ENCODE measurements at places on chromosomes 13 and 19.

- no peak for DNase-seq
These were observed 108.2 kb downstream of the DACH1 start for GRCh38 chr13:71758828-71759227.

DNA sequence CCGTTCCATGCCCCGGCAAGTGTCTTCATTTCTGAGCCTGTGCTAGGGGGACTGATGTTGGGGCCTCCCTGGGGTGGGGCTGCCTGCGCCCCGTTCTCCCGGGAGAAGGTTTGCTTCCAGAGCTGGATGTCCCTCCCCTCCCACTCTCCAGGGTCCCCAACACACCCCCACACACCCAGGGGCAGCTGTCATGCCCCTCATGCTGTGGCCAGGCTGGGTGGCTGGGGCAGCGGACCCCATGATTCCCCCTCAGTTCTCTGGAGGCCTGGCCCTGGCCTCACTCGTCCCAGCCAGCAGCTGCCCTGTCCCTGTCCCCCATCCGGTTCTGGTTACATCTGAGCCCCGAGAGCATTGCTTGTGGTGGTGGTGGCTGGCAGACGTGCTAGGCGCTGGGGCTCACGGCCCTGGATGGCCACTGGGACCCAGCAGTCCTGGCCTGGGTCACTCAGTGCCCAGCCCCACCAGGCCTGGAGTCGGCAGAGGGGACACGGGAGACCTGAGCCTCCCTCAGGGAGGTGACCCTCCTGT is 184.8 kb downstream of the KDM4B start:
- DNase-seq: no peak

GRCh38 chr13:71278512-71278911 is 588.5 kb downstream of the DACH1 start:
- DNase-seq: no peak

DNA sequence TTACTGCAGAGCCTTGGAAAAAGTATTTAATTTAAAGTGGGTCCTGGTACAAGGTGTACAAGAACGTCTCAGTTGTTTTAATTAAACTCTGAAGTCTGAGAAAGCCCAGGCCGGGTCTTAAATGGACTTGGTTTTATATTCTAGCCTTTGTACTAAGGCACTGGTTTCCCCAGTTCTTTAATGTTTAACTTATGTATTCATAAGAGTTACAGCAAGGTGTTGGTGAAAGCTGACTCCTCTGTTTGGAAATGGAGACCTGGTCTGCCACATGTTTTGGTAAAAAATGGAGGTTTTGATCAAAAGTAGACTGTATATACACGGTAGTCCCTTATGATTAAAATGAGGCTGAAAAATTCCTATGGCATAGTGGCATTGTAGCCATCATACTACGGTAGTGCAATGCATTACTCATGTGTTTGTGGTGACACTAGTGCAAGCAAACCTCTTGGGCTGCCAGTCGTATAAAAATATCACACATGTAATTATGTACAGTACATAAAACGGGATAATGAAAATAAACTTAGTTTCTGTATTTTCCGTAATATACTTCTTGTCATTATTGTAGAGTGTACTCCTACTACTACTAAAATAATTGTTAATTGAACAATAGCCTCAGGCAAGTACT is 883.4 kb upstream of the SPRY2 start:
- DNase-seq: no peak

DNA sequence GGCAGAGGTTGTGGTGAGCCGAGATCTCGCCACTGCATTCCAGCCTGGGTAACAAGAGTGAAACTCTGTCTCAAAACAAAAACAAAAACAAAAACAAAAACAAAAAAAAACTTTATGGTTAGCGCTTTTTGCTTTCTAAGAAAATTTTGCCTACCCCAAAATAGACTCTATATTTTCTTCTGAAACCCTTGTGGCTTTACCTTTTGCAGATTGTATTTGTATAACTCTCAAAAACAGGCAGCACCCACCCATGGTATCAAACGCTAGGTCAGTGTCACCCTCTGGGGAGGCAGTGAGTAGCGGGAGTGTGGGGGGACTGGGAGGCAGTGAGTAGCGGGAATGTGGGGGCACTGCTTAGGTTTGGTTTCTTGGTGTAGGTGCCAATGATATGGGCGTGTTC is 7.5 kb upstream of the SLC39A3 start:
- no peak for DNase-seq

DNA sequence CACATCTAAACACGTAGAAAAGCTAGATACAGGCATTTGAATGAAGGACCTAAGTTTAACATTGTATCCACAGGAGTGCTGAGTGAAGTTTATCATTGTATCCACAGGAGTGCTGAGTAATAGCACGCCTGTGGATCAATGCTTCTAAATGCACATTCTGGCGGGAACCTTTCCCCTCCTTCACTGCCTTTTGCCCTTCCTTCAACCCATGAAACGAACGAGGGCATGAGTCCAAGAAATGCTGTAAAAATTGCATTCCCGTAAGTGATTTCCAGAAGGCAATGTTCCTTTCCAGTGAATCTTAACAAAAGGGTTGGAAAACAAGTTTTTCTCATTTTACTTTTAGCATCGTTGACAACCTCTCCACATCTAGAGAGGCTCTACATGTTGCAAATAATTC is 88.1 kb downstream of the ZDHHC20 start:
- DNase-seq: no peak

DNA sequence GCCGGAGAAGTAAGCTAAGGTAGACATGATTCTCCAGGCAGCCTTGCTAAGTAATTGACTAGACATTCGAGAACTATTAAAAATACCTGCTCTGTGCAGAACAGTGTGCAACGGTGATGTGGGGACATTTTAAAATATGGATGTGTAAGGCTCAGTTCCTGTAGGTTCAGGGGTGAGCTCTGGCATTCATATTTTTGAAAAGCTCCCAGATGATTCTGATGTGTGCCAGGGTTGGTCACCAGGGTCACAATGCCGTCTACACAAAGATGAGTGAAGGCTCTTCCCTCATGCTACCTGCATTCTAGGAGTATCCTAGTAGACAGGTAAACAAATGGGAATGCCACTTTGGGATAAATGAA is 702 bp upstream of the EPSTI1 start:
- no peak for DNase-seq

GRCh38 chr19:23002690-23003422 is at the start of gene ZNF728:
Gene ZNF728, minus strand, starts transcription at chr19:23003176. Its CDS starts 146 bp downstream, at chr19:23003030.
- DNase-seq: no peak

DNA sequence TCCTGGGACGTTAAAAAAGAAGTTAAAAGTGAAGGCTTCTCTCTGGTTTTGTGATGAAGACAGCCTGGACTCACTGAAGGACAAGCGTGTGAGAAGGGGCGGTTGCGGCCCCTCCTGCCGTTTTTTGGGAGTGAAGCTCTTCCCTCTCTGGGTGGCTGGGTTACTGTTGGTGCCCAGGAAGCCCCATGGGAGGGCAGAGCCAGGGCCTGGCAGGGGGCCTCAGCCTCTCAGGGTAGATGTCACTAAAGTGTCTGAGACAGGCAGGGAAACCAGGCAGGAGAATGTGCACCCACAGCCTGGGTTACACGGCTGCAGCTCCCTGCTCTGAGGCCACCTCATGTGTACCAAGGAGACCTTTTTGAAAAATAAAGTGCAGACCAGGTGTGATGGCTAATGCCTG is 1.5 kb upstream of the WDR88 start:
- no peak for DNase-seq

- DNase-seq: no peak
These were observed 193.1 kb downstream of the KCTD12 start for GRCh38 chr13:76693086-76693485.

DNA sequence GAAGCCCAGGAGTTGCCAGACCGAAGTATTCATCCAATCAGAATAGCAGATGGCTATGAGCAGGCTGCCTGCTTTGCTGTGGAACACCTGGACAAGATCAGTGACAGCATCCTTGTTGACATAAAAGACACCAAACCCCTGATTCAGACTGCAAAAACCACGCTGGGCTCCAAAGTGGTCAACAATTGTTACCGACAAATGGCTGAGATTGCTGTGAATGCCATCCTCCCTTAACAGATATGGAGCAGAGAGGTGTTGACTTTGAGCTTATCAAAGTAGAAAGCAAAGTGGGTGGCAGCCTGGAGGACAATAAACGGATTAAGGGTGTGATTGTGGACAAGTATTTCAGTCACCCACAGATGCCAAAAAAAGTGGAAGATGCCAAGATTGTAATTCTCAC is 250.3 kb upstream of the OBI1 start:
- DNase-seq: no peak

- no peak for DNase-seq
These were observed 646.3 kb upstream of the SLITRK1 start for GRCh38 chr13:84528408-84529070.

DNA sequence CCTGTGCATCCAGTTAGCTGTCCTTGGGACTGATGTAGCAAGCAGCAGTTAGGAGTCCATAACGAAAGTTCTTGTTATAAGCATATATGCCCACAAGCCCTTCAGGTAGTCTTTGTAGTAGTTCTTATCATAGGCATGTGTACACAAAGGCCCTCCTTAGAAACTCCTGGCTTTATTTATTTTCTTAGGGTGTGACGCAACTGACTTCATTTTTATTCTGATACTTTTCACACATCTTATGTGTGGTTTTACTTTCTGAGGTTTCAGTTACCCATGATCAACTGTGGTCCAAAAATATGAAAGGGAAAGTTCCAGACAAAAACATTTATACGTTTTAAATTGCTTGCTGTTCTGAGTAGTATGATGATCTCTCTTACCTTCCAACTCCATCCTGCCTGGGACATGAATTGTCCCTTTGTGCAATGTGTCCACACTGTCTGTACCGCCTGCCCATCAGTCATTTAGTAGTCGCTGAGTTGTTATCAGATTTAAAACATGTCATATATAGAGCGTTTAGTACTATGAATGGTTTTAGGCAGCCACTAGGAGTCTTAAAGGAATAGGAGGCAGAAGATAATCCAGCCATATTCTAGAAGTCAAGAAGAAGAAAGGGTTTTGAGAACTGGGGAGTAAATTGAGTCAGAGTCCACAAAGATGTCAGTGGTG is 19.4 kb downstream of the GPC5 start:
- DNase-seq: no peak

- DNase-seq: no peak
These were observed 3.6 kb upstream of the ADAMTSL5 start for GRCh38 chr19:1516395-1516753.

DNA sequence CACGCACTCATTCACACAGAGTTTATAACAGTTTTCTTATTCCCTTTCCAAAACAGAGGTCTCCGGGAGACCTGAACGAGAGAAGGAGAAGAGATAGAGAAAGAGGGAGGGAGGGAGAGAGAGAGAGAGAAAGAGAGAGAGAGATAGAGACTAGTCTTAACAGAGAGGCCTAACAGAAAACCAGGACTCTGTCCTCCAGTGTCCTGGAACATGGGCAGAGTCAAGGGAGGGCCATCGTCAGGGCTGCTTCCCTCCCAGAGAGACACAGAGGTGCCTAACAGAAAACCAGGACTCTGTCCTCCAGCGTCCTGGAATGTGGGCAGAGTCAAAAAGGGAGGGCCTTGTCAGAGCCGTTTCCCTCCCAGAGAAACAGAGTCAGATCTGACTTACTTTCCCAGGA is 78.7 kb downstream of the WTIP start:
- no peak for DNase-seq

DNA sequence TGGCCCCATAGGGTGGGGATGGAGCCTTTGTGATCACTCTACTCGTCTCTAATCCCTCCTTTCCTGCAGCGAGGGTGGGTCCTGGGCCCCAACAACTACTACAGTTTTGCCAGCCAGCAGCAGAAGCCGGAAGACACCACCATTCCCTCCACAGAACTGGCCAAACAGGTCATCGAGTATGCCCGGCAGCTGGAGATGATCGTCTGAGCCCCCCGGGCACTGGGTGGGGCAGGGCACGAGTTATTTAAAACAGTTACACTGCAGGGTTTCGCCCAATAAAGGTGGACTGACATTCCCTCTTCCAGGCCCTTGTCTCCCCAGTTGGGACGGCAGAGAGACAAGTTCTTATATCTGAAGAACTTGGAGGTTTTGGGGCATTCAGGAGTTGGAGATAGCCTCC is 4.7 kb downstream of the GGN start:
- DNase-seq: no peak

DNA sequence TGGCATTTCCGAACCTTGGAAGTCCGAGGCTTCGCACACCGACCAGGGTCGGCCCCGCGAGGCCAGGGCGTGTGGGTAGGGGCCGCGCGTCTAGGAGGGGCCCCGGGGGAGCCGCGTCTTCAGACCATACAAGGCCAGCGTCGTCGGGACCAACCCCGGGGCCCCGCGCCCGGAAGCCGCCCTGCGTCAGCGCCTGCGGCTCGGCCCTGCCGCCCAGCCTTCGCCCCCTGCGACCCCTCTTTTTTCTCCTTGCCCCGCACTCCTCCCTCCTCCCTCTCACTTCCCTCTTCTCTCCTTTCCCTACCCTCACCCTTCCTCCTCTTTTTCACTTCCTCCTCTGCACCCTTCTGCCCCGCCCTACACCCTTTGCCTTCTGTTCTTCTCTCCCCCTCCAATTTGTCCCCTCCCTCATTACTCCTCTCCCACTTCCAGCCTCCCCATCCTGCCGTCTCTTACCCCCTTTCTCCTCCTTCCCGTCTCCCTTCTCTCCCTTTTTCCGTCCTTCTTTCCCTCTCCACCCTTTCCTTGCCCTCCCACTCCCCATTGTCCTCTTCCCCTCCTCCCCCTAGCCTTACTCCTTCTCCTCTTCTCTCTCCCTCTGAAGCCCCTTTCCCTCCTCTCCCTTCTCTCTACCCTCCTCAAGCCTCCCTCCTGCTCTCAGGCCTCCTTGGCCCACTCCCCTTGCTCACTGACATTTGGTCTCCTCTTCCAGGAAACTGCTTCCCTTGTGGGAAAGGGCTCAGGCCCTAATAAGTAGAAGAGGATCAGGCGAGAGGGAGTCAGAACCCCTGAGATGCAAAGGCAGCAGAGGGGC is 2.2 kb upstream of the PLEKHG2 start:
- peak; percentile 80 for DNase-seq

DNA sequence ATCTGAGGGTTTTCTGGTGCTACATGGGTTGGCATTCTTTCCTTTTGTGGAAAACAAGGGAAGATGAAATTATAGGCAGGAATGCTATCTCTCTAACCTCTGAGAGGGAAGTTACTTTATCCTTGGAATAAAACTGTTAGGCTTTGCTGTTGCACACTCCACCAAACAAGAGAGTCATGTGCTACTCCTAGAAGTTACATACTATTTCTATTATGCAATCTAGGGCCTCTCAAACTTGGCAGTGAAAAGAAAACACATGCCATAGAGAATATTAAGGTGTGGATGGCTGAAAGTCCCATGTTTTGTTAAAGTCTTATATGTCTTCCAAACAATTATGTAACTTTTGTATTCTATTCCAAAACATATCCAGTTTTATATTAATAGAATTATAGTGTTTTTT is 367.9 kb downstream of the SLC7A1 start:
- no peak for DNase-seq

GRCh38 chr13:21929400-21929799 is 258.5 kb downstream of the FGF9 start:
- DNase-seq: no peak

- DNase-seq: no peak
These were observed 449.8 kb downstream of the FGF9 start for GRCh38 chr13:22120646-22121045.

DNA sequence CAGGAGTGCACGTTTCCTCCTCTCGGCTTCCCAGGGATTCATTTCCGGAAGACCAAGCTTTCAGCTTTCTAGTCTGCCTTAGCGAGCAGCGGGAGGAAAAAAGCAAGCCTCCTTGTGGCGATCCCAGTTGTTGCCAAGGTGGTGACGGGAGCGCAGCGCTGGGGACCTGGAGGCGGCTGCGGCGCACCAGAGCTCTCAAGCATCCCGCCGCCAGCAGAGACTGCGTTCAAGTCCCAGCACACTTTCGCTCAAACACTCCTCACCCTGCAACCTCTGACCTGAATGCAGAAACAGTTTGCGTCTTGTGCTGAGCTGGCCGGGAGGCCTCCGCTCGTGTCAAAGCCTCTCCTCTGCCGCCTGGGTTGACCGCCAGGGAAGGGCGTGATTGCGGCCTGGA is 4.9 kb downstream of the GSX1 start:
- no peak for DNase-seq

GRCh38 chr13:97276862-97277269 is 54.7 kb downstream of the MBNL2 start:
- DNase-seq: no peak

Measured in NB4 (cell line).